ENCODE measurements at places on chromosomes 3 and 15.

DNA sequence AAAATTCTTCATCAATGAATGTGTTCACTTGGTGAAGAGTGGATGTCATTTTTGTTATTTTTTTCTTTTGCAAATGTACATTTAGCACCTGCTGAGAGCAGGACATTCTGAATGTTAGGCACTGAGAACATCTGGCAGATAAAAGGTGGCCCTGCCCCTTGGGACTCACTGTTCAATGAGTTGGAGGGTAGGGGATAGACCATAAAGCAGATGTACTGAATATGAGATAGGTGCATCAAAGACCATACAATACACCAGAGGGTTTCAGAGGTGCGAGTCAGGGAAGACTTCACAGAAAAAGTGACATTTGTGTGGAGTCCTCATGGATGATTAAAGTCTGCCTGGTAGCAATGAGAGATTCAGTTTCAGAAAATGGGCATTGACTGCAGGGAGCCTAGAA lies 34.2 kb downstream of the EEFSEC start:
- no peak for DNase-seq

- DNase-seq: no peak
Measured at GRCh38 chr3:56780936-56781335, 20.8 kb downstream of the ARHGEF3 start.

- peak; percentile 77 for DNase-seq
Measured at GRCh38 chr3:186930143-186930640, at the start of gene ST6GAL1. Gene ST6GAL1, plus strand, starts transcription at chr3:186930526. Its CDS starts 112,178 bp downstream, at chr3:187042704.

DNA sequence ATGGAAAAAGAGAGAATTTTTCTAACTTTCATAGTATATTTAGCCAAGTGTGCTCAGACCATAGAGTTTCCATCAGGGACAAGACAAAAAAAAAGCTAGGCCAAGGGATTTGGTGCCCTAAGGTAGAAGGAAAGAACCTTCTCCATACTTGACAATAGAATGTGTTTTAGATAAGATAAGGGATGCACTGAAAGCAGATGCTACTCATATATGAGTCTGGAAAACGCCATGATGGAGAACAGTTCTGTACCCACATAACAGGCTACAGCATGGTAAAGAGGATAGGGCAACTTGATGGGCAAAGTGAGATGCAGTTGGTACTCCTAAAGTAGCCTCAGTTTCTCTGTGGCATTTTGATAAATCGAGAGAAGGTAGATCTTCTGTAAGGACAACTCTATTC lies 216.4 kb upstream of the NECTIN3 start:
- no peak for DNase-seq

- DNase-seq: no peak
Measured at GRCh38 chr3:15279205-15279604, 53.2 kb downstream of the SH3BP5 start.

DNA sequence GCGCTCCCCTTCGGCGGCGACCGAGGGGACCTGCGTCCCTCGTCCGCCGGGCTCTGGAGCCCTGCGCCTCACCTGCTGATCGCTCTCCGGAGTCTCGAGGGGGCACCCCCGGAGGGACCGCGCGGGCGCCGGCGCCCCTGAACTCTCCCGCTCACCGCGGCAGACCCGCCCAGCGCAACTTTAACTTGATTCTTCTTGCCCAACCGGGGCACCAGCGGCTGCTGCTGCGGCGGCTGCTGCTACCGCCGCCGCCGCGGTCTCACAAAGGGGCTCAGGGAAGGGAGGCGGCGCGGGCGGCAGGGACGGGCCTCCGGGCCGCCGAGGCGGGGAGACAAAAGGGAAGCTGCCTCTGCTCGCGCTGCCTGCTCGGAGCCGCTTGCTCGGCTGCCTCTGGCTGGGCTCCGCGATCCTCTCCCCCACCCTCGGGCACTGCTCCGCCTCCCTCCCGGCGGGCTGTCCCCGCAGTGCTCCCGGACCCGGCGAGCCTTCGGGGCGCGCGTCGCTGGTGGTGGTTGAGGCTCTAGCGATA lies at the start of gene PPM1L:
Gene PPM1L (plus strand): TSS at position 456 of the 529 bp plus-strand sequence.
- DNase-seq: peak; percentile 71

DNA sequence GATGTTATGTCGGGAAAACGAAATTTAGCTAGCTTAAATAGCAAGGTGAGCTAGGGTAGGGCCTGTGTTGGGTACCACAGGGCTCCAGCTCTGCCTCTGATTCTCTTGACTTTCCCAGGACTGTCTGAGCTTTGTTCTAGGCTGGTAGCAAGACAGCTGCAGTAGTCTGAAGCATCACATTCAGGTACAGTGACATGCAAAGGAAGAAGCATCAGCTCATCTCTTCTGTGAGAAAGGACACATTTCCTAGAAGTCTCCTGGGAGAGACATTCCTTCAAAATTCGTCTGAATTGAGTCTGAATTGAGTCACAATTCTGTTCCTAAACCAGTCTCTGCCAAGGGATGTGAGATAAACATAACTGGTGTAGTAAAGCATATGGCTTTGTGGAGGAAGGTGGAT lies 8.5 kb upstream of the UBXN7 start:
- no peak for DNase-seq

GRCh38 chr3:50138266-50139200 lies 16.6 kb upstream of the SEMA3F start:
- no peak for DNase-seq

DNA sequence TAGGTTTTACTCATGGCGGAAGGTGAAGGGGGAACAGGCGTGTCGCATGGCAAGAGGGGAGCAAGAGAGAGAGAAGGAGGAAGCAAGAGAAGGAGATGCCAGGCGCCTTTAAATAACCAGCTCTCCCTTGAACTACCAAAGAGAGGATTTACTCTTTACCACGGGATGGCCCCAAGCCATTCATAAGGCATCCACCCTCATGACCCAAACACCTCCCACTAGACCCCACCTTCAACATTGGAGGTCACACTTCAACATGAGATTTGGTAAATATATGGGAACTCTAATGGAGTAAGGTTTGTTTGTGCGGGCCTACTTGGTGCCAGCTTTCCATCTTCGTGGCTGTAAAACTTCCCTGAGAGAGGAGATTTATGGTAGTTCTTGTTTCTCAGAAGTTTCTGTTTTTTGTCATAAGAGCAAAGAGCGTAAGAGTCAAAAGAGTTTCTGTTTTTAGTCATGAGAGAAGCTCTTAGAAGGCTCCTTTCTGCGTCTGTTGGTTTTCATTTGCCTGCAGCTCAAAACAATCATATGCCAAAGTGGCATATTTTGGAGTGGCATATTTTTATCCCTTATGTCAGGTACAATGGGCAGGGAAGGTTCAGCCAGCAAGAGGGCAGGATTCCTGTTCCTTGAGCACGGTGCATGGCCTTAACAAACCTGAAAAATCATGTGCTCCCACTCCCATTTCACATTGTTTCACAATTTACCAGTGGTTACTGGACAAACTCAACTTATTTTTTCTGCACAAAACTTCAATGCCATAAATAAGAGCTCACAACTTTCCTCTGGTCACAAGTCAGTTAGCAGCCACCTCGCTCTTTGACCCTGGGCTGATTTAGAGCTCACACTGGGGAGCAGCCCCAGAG lies 12.5 kb downstream of the PML start:
- DNase-seq: no peak

- DNase-seq: no peak
Measured at GRCh38 chr3:17874636-17875035, 132.2 kb upstream of the TBC1D5 start.

DNA sequence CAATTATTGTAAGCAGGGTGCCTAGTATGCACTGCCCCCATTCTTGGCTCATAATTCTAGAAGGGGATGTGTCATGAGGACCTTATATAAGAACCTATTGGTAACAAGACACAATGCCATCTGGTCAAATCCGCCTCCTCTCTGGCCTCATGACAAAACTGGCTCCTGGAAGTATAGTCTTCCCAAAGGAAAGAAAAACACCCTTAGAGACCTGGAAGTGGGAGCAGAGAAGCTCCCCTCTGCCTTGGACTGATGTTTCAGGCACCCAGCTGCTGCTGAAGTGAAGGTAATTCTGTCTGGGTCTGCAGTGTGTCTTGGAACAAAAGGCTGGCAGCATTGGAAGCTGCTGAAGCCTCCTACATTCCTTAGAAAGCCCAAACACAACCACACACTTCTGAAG lies 107.2 kb upstream of the CLSTN2 start:
- DNase-seq: no peak

- DNase-seq: no peak
Measured at GRCh38 chr3:48189321-48189720, 1.1 kb upstream of the CDC25A start.

DNA sequence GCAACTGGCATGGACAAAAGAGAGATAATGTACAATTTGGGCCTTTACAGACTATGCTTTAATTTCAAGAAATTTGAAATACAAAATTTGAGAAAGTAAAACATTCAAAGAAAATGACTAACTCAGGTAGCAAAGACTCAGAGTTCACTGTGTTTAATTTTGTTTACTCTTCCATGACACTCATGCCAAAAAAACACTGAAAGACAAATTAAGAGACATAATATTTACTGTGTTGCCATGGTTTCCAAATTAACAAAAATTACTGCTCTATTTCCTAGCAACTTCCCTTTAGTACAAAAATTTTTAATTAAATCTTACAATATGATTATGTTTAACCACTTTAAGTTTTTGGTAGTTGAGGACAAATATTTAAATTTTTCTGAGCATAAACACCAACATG lies 29.6 kb downstream of the LRRFIP2 start:
- DNase-seq: no peak

DNA sequence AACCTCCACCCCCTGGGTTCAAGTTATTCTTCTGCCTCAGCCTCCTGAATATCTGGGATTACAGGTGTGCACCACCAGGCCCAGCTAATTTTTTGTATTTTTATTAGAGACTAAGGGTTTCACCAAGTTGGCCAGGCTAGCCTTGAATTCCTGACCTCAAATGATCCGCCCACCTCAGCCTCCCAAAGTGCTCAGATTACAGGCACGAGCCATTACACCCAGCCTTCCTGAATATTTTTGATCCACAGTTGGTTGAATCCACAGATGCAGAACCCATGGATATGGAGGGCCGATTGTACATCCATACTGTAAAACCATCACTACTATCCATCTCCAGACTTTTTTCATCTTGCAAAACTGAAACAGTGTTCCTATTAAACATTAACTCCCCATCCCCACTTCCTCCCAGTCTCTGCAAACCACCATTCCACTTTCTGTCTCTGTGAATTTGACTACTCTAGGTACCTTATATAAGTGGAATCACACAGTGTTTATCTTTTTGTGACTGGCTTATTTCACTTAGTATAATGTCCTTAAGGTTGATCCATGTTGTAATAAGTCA lies 8.2 kb upstream of the TMEM62 start:
- DNase-seq: no peak

DNA sequence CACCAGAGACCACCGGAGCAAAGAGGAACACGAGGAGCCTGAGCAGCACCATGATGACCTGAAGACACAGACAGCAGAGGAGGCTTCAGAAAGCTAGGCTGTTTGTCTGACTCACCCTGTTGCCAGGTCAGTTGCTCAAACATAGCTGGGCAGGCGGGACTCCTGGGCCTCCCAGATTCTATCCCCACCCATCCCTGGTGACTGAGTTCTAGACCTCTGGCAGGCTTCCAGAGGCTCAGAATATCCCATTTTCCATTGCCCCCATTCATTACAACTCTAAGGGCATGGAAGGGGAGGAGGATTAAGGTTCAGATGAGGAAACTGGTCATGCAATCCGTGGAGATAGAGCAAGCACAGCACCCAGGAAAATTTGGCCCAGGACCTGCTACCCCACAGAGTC lies at the start of gene CDHR4:
Gene CDHR4 (minus strand): TSS at position 113 of the 400 bp plus-strand sequence. CDS start 61 bp downstream, at position 52.
- DNase-seq: no peak

DNA sequence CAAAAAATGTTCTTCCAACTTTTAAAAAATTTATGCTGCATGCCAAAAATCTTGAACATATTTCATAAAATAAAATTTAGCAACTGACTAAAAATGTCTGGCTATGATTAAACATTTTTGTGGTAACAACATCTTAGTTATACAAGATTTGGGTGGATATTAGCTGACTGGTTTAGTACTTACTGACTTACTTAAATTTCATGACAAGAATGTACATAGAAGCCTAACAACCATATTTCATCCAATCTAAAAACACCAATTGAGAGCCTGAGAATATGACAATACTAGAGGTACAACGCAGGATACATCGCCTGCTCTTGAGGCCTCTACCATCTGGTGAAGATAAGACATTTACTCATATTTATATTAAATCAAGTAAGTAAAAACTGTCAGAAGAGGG lies 34.6 kb downstream of the GNB4 start:
- no peak for DNase-seq

- no peak for DNase-seq
Measured at GRCh38 chr3:129793942-129794310, 99.6 kb downstream of the TMCC1 start.

DNA sequence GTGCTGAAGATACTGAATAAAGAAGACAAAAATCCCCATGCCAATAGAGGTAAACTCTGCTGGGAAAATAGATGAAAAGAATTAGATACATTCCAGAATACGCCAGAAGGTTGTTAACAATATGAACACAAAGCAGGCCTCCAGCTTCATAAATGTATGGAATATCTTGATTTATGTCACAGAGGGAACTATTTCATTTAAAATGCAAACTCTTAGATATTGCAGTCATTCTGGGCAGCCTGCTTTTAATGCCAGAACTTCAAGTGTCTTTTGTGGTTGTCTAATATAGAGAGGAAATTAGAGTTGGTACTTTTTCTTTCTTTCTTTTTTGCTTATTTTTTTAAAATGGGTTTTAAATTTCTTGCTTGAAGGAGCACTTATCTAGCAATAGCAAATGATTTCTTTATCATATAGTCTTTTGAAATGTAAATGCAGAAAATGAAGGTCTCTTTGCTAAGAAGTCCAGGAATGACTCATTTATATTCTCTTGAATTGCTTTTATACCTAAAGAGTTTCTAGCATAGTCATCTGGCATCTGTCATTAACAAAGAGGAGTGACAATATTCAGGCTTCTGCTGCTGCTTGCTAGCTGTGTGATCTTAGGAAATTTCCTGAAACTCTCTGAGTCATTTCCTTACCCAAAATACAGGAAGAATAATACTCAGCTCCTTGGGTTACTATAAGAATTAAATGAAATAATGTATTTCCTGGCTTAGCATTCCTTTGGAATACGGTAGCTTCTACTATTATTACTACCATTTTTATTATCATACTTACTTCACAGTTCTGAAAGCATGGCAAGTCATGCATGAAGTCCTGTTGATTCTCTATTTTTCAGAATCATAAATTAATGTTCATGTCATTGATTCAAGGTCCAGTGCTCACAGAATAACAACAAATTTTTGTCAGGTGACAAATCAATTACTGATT lies 527.6 kb downstream of the DIPK2A start:
- DNase-seq: no peak

DNA sequence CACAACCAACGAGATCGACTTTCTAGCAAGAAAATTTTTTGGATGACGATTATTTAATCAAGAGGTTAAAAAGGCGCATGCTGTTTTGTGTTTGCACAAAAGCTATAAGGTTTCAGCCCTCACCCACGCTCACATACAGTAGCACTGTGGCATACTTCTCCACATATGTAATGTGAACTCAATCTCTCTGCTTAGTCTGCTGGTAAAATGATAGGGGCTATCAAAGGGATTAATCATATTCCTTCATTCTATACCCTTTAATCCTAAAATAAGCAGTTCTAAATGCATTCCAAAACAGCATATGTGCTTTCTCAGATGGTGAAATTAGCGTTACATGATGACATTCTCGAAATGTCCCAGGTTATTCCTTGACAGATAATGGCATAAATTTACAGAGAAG lies 196.9 kb upstream of the PRICKLE2 start:
- DNase-seq: no peak

GRCh38 chr3:60047426-60048200 lies 997.8 kb upstream of the CFAP20DC start:
- no peak for DNase-seq

GRCh38 chr15:67613708-67614107 lies 71.2 kb downstream of the MAP2K5 start:
- no peak for DNase-seq

Data from CD4-positive, alpha-beta T cell treated with Interleukin-15 for 1 hour (primary cell).